ENCODE measurements at places on chromosomes 5 and 9.

GRCh38 chr5:624951-625230 is 12.8 kb downstream of the CEP72 start:
- no peak for DNase-seq

DNA sequence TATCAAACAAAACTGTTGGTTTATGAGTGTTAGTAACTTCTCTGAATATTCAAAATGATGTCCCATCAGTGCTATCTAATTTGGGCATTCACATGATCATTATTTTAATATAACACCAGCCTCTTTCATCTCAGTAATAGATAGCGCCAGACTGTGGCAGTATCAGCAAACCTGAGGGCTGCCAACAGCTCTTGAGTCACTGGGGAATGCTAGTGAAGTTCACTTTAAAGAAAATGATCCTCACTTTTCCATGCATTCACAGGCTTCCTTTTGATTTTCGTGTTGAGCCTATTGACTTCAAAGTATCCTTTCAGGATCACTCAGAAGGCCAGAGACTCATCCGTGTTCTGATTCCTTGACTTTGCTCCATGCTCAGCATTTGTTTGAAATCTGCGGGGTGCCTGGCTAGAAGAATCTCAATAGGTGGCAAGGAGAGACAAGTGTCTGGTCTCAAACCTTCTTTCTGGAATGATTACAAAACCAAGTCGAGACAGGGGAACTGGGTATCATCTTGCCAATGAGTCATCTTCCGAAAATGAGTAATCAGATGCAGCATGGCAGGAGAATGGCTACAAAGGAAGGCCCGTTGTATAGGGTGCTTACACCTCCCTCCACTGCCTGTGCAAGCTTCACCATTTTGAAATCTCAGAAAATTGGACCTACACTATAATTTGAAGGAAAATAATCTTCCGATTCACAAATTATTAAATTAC is 509.1 kb downstream of the RASEF start:
- no peak for DNase-seq

- DNase-seq = no peak
Measured at GRCh38 chr5:72009280-72009679, 98.0 kb upstream of the MAP1B start.

GRCh38 chr5:81426359-81427030 is 32.6 kb upstream of the ACOT12 start:
- no peak for DNase-seq

DNA sequence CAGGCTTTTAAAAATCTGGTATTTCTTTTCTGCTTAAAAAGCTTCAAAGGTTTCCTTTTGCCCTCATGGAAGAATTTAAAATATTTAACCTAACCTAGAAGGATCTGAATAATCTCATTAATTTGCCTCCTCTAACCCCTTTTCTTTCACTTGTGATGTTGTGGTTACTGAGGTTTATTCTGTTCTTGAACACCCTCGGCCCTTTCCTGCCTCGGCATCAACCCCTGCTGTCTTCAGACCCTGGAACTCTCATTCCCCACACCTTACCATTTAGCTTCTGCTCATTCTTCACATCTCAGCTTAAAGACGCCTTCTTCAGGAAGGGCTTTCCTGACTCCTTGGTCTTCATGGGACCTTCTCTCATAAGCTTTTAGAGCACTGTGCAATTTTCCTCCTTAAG is 131.4 kb upstream of the MAN2A1 start:
- DNase-seq = no peak

GRCh38 chr9:35044071-35044470 is 28.4 kb downstream of the VCP start:
- no peak for DNase-seq

- no peak for DNase-seq
Measured at GRCh38 chr9:82923092-82923911, 139.6 kb downstream of the RASEF start.

DNA sequence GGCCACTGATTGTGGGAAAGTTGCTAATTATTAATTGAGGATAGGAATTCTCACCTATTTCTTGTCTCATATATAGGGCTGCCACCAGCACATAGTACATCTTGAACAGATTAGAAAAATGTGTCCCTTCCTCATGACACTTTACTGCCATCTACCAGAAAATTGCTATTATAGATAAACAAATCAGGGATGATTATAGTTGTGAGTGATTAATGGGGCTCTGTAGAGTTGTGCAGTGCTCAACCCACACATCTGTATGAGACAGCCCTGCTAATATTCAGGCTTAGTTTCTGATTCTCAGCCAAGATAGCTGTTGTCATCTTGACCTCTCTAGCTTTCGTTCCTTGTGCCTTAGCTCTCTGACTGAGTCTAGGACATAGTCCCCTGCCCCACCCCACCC is 373.3 kb downstream of the TLE4 start:
- DNase-seq = no peak

DNA sequence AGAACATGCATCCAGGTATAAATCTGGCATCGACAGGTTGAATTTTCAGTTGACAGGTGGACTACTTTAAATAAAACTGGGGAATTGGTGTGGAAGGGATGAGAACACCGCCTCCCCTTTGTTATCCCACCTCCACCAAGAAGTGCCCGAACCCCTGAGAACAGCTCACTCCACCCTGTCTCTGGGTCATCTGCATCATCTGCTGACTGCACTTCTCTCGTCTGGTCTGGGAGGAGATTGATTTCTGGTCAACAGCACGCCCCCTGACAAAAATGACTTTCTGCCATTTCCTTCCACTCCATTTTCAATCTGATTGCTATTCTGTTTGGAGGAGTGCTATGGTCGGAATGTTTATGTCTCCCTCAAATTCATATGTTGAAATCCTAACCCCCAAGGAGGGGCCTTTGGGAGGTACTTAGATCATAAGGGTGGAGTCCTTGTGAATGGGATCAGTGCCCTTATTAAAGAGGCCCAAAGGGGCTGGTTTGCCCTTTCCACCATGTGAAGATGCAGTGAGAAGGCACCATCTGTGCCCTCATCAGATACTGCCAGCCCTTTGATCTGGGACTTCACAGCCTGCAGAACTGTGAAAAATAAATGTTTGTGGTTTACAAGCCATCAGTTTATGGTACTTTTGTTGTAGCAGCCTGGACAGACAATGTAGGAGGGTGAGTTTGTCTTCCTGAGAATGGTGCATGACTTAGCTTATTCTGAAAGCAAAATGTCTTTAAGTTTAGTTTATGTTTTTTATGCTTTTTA is 145.7 kb downstream of the EGFLAM start:
- DNase-seq = no peak

GRCh38 chr5:122420537-122421236 is 108.7 kb downstream of the SNCAIP start:
- DNase-seq = no peak

DNA sequence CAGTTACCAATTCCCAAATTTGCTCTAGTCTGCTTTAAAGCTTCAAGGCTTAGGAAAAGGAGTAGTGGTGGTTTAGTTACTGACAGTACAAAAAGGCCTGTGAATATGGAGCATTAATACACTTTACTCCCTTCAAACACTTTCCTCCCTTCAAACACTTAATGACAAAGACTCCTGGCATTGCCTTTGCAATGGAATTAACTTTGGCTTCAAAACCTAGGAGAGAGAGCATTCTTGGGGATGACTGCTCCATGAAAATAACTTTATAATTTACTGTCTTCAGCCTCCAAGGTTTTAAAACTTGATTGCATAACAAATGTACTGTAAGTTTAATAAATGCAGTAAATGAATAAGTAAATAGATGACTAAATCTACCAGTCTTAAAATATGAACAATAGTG is 185.6 kb downstream of the TRPM3 start:
- no peak for DNase-seq

- DNase-seq = no peak
Measured at GRCh38 chr5:31355337-31355736, 161.9 kb downstream of the CDH6 start.

- DNase-seq = no peak
Measured at GRCh38 chr5:124285733-124286132, 460.7 kb downstream of the ZNF608 start.

GRCh38 chr5:134503937-134504437 is 21.5 kb upstream of the JADE2 start:
- DNase-seq = no peak

- DNase-seq = no peak
Measured at GRCh38 chr5:67364381-67364970, 167.9 kb upstream of the CD180 start.

- no peak for DNase-seq
Measured at GRCh38 chr9:71218774-71219173, 97.4 kb upstream of the TRPM3 start.

GRCh38 chr5:59260973-59261372 is 632.6 kb downstream of the PDE4D start:
- DNase-seq = no peak

- DNase-seq = no peak
Measured at GRCh38 chr5:145701404-145701803, 133.7 kb downstream of the PRELID2 start.

- no peak for DNase-seq
Measured at GRCh38 chr5:133050521-133050920, 1.3 kb upstream of the HSPA4 start.

- DNase-seq = no peak
Measured at GRCh38 chr9:68896486-68896885, 117.4 kb downstream of the PRKACG start.

DNA sequence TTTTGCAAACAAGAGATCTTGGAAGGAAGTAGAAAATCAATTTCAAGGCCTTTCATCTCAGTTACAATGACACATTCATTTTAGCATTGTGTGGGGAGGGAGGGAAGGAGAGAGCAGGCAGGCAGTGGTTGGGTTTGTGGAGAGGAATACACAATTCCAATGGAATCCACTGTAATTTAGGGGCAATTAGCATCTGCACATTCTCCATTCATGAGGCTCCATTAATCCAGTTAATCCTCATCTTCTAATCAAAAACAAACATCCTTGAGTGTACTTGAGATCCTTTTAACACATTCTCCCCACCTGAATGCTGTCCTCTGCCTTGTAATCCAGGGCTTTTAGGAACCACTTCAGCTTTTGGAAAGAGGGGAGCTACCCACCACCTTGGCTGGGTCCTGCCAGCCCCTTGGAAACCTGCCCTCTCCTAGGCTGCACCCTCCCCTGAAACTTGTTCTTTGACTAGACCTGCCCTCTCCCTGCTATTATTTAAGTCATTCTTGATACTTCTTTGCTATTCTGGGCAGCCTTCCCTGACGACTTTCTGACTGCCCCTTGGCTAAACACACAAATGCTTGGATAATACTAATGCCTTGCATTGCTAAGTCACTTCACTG is 271.2 kb downstream of the SLIT3 start:
- no peak for DNase-seq

GRCh38 chr9:134570711-134571325 is 70.8 kb upstream of the COL5A1 start:
- no peak for DNase-seq

Data from stimulated activated CD4-positive, alpha-beta T cell treated with anti-CD3 and anti-CD28 coated beads, Interleukin-2, amount 100 ng/mL, for 48 hours (primary cell).